ELF-1 (cell line): ENCODE measurements at places on chromosomes 1 and 21.

DNA sequence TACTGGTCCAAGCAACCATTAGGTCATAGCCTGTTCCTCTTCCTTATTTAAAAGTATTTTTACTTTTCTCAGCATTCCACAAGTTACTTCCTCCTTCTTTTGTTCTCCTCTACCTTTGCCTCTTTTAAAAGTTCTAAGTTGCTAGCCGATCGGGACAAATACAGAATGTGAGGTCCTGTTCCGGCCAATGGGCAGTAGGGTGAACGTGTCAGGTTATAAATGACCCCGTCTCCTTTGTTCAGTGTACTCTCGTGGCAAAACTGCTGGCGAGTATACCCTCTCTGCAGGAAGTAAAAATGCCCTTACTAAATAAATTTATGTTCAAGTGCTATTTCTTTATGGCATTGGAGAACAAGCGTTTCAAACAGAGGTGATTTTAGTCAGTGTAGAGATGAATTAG, 2.5 kb downstream of the ADCY10 start:
- DNase-seq: no peak

GRCh38 chr1:153991151-153991630, 629 bp downstream of the RPS27 start:
- no peak for DNase-seq

DNA sequence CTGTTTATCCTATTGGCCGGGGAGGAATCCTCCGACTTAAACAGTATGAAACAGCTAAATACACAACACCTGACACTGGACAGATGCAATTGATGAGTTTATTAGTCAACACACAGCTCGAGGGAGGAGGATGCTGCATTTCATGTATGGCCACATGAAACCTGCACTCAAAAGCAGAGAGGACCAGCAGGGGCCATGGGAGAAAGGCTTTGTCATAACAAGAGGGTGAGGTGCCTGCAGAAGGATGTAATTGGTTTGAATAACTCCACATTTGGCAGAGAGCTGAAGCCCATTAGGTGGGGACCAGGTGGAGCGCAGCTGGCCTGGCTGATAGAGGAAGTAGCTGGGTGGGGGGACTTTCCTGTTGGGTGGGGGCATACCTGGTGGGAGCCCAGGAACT, 599.1 kb downstream of the PTPRU start:
- DNase-seq: no peak

GRCh38 chr1:224774378-224774777, 155.1 kb upstream of the DNAH14 start:
- peak; percentile 12 for DNase-seq

DNA sequence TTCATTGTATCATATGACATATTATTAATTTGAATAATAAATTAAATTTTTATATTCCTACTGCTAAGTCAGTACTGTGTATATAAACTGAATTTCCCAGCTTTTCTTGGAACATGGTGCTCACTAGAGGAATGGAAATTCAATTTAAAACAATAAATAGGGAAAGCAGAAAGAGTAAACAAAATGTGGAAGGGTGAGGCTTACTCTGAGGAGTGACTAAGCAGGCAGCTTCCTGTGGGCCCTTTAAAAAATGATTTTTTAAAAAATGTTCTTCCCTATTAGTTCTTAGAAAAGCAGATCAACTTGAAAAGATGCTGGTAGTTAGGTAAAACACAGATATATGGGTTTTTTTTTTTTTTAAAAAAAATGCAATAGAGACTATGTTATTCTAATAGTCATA, 49.5 kb upstream of the S1PR1 start:
- DNase-seq: no peak

DNA sequence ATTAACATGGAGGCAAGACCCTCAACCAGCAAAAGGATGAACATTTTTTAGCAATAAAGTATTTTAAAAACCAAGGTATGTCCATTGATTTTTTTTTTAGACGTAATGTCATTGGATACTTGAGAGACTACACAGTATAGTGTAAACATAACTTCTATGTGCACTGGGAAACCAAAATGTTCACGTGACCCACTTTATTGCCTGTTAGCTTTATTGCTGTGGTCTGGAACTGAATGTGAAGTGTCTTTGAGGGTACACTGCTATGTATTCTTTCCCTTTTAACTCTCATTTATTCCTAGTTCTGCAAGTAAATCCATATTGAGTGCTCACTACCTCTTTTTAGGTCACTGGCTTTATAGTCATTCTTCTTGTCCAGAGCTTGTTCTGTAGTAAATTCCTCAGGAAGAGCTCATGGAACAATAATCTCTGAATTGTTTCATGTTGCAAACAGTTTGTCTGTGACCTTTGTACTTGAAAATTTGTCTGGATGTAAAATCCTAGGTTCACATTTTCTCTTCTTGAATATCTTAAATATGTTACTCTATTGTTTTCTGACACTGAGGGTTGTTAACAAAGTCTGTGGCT, 20.6 kb downstream of the ABCD3 start:
- no peak for DNase-seq

DNA sequence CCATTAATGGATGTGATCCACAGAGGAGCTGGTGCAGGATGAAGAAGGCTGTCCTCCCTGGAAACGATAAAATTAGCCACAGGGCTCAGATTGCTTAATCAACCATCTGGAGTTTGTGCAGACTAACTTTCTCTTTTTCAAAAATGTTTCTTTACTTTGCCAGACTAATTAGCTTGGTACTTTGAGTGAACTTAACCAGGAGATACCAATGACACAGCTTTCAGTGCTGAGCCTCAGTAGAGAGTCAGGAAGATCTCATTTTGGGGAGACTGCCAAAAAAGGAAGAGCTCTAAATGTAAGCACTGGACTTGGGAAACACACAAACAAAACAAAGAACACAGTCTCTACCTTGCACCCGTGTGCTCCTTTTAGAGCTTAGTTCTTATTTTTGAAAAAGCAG, 248.1 kb upstream of the DEPDC1 start:
- DNase-seq: no peak

GRCh38 chr1:110481968-110482623, 31.1 kb downstream of the PROK1 start:
- DNase-seq: no peak

- peak; percentile 72 for DNase-seq
Measured at GRCh38 chr21:34836103-34836932, 167.5 kb downstream of the CLIC6 start.

- DNase-seq: no peak
Measured at GRCh38 chr1:193951984-193952383, 765.6 kb upstream of the B3GALT2 start.

GRCh38 chr1:112075566-112075965, 86.1 kb upstream of the KCND3 start:
- no peak for DNase-seq

GRCh38 chr1:151852733-151853132, 779 bp downstream of the THEM5 start:
- no peak for DNase-seq

DNA sequence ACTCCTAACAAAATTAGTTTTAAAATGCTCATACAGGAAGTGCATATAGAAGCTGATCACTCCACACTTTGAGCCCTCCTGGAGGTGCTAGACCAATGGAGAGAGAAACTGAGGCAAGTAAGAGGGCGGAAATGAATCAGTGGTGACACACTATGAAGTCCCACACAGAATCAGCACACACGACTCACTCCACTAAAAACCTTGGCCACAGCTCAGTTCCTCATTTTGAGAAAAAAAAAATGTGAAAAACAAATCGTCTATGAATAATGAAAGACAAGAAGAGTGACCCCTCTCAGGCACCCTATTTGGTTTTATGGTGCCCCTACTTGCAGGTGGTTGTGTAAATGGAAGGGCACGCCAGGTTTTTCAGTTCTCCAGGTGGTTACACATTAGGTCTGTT, 675.1 kb upstream of the BRINP3 start:
- DNase-seq: no peak

- no peak for DNase-seq
Measured at GRCh38 chr1:77680173-77680572, 2.3 kb downstream of the ZZZ3 start.

- DNase-seq: peak; percentile 73
Measured at GRCh38 chr1:166920561-166921475, 44.8 kb upstream of the TADA1 start.

DNA sequence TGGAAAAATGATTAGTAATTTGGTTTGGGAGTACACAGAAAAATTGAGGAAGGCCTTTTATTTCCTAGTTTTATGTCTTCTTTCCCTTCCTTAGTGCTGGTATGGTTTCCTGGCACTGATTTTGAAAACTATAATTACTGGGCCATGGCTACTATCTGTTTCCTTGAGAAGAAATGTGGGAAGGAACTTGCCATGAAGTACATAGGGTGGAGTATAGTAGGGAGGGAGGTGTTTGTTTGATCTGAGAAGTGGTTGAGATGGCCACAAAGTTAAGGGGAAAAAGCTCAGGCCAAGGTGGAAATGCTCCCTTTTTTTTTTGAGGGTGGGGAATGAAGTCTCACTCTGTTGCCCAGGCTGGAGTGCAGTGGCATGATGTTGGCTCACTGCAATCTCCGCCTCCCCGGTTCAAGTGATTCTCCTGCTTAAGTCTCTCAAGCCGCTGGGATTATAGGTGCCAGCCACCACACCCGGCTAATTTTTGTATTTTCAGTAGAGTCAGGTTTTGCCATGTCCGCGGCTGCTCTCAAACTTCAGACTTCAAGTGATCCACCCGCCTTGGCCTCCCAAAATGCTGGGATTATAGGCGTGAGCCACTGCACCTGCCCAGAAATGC, 11.3 kb downstream of the HJV start:
- DNase-seq: no peak

GRCh38 chr1:212752252-212752933, 39.2 kb downstream of the NSL1 start:
- no peak for DNase-seq

GRCh38 chr1:8342325-8342724, 24.4 kb downstream of the SLC45A1 start:
- no peak for DNase-seq

GRCh38 chr1:194117582-194117981, 931.2 kb upstream of the B3GALT2 start:
- DNase-seq: peak; percentile 78

- no peak for DNase-seq
Measured at GRCh38 chr1:12296623-12297022, 66.8 kb downstream of the VPS13D start.

DNA sequence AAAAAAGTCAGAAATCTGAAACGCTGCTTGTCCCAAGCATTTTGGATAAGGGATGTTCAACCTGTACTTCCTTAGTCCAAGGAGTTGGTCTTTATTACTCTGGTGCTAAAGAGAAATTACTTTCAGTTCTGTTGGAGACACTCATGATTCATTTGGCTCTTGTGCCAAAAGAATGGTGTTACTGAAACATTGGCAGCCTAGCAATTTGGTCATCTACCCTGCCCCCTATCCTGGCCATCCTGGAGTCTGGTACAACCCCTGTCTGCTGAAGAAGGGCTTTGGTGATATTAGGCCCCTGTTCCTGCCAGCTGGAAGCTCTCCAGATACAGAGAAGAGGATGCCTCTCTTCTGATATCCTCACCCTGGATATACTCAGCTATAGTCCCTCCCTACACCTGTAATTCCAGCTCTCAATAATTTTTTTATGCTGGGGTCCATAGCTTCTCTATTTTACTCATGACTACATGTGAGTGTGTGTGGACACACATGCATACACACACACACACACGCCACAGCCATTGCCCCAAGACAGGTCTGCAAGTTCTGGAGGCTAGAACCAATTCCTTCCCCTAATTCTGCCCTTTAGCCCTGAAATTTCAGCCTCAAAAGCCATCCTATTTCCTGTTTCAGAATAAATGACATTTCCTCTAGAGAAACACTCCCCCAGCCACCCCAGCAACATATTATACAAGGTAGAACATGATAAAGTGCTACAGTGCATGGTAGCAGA, 40.0 kb downstream of the LHX8 start:
- DNase-seq: no peak

DNA sequence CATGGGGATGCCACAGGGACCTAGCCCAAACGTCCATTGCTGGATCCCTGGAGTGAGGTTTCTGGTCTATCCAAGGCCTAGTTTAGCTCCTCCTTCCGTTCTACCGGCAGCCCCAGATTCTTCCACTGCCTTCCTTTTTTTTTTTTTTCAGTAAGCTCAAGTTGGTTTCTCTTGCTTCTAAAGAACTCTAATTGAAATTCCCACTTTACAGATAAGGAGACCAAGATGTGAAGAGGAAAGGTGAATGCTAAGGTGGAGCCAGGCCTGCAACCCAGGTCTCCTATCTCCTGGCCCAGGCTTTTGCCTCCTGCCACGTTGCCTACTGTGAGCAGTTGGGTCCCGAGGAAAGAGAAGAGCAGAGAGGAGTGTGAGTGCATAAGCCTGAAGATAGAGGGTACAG, 31.5 kb upstream of the CLIC4 start:
- DNase-seq: no peak

- DNase-seq: no peak
Measured at GRCh38 chr1:29164588-29164987, 17.1 kb downstream of the SRSF4 start.

GRCh38 chr1:87104945-87105344, 190.5 kb downstream of the HS2ST1 start:
- no peak for DNase-seq

GRCh38 chr1:233121947-233122559, 171.6 kb downstream of the NTPCR start:
- no peak for DNase-seq

DNA sequence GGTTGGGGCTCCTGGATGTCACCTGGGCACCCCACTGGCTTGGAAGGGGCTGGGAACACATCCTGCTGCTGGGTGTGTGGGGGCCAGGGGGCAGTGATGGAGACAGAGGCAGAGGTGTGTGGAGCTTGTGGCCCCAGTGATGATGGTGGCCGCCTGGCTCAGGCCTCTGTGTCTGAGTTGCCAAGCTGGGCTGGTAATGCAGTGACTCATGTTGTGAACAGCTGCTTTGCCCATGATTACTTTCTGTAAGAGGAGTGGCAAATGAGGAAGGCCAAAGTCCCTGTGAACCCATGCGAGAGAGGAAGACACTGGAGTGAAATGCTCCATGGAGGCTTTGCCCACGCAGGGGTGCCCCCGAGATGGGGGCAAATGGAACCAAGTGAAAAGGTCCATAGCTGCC, 86.8 kb downstream of the KCNJ6 start:
- DNase-seq: no peak

- DNase-seq: no peak
Measured at GRCh38 chr1:84800090-84801073, 92.6 kb downstream of the LPAR3 start.

- no peak for DNase-seq
Measured at GRCh38 chr1:22708777-22709176, 1.9 kb upstream of the EPHB2 start.

DNA sequence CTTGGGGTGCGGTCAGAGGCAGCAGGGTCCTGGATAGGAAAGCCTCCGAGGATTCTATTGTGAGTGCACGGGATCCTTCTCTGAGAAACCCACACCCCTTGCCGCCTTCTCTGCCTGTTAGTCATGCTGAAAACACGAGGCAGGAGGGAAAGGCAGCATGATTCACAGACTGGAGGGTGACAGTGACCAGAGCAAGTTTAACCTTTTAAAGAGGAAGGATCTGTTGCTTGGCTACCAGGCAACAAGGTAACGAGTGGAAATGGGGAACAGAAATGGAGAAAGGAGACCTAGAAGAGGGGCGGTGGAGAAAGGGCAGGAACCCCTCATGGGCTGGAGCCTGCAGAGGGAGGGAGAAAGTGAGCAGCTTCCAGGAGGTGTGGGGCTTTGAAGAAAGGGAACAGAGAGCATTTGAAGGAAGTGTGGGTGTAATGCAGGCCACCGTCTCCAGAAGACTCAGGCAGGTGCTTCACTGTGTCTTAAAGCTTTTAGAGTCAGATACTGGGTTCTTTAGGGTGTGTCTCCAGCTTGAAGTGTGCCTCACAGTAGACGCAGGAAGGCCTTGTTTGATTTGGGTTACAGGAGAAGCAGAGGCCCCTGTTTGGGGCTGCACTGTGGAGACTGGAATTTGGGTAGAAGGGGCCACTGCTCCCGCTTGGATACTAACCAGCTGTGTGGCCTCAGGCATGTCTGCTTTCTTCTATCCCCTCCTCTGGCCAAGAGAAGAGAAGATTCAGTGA, 19.1 kb downstream of the OPTC start:
- DNase-seq: peak; percentile 79

- DNase-seq: no peak
Measured at GRCh38 chr1:247407180-247407616, 8.8 kb upstream of the NLRP3 start.
